NCI-H1105 (cell line): ENCODE measurements at places on chromosomes 11 and 22.

GRCh38 chr11:11672789-11673188 lies 51.0 kb upstream of the GALNT18 start:
- no peak for DNase-seq

DNA sequence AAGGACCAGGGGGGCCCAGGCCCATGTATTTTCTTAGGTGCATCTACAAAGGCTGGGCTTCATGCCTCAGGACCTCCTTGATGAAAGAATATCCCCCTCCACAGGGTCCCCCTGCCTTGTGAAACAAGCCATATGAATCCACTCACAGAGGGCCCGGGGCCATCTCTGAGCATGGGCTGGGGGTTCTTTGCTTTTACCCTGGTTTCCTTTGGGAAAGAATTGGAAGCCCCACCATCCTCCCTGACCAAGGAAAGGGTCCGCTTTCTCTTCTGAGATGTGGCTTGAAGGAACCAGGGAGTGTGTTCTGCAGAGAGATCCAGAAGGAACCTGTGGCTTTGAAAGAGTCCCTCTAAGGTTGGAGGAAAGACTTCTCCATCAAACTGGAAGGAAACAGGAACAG lies 9.2 kb upstream of the ANO1 start:
- DNase-seq: no peak

DNA sequence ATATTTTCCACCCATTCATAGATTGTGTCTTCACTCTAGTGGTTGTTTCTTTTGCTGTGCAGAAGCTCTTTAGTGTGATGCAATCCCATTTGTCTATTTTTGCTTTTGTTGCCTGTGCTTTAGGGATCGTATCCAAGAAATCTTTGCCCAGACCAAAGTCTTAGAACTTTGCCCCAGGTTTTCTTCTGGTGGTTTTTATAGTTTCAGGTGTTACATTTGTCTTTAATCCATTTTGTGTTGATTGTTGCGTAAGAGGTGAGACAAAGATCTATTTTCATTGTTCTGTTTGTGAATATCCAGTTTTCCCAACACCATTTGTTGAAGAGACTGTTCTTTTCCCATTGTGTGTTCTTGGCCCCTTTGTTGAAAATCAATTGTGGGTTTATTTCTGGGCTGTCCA lies 6.4 kb downstream of the IL10RA start:
- no peak for DNase-seq

DNA sequence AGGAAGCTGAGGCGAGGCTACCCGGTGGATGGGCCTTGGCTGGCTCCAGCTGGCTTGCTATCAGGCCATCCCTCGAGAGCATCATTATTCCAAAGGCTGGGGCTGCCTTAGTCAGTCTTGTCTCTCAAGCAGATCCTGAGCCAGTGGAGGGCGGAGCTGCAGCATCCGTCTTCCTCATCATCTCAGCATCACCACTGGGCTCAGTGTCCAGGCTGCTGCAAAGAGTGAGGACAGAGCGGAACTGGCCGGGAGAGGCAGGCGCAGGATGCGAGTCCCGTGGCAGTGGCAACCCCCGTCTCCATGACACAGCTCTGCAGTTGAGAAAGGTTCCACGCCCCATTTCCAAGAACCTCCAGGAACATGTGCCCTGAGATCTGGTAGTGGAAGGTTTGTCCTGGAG lies 4.4 kb downstream of the TP53I11 start:
- no peak for DNase-seq

- no peak for DNase-seq
Observed at GRCh38 chr11:31821766-31822165, 10.6 kb upstream of the PAX6 start.
